ENCODE measurements at places on chromosomes 1 and 21. TPM values are rescaled to one million over a fixed set of nuclear protein-coding genes. Genes with fewer than 3 reads are reported as not detected.

Gene SH2D1B
- total RNA-seq = not detected

DNA sequence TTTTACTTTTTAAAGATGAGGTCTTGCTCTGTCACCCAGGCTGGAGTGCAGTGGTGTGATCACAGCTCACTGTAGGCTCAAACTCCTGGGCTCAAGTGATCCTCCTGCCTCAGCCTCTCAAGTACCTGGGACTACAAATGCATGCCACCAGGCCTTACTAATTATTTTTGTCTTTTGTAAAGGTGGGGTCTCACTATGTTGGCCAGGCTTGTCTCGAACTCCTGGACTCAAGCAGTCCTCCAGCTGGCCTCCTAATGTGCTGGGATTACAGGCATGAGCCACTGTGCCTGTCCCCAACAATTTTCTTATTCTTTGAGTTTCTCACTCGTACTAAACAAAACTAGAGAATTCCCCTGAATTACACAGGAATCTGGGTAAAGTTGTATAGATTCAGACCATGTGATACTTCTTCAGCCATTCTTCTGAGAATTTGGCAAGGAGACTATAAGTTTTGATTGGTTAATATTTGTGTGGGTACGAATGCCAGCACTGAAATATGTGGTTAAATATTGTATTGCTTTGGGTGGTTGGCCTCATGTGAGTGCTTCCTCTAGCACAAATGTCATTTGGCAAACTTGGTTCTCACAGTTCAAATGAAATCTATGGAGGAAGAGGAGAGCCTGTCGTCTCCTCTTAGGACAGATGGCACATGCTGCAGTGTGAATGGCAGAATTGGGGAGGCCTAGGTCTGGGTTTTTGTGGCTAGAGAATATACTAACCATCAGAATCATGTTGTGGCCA, 104.9 kb downstream of the RUNX1 start:
- H3K4me1 ChIP-seq = peaks cover 97% of the 10 kb centered on the region
- peak overlapping the region; percentile 88 for H3K27ac ChIP-seq
- no peak overlapping the region for H3K4me3 ChIP-seq

DNA sequence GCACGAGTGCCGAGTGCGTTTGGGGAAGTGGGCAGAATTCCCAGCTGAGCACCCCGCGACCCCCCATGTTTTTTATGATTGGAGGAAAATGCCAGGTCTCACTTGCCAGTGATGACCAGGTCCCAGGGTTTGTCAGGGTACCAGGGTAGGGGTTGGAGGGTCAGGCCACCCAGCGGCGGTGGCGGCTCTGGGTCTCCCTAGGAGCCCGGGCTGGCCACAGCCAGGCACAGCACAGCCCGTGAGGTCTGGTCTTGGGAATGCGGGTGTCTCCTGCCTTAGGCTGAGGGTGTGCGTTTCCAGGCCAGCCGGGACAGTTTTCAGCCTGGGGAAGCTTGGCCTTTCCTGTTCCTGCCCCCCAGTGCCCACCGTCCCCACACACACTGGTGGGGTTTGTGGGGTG, 22.7 kb downstream of the PRKCZ start:
- H3K27ac ChIP-seq = no peak overlapping the region
- H3K36me3 ChIP-seq = peaks cover 20% of the 10 kb centered on the region
- peaks cover 9% of the 10 kb centered on the region for H3K4me1 ChIP-seq

DNA sequence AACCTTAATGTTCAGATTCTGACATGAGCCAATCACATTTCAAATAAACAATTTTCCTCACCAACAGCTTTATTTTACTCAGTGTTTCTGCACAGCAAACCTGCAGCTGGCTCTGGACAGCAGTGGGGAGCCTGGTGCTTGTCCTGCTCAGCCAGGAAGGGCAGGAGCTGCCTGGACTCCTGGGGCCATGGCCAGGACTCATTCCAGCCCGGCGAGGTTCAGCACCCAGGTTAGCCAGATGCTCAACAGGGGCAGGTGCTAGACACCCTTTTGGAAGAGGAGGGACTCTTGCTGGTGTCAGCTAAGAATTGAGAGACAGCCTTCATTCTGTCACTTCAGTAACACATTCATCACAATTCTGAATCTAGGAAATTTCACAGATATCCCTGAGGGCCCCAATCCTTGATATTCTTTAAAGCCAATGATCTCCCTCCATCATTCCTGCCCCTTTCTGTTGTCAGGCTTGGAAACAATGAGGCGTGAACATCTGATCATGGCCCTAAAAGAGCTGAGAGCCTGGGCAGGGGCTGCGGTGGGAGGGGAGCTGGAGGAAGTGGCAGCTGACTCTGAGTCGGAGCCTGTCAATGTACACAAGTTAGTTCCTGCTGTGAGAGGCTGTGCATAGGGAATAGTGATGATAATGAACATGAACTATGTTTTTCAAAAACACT, 251.3 kb downstream of the SDCCAG8 start:
- peaks cover 2% of the 10 kb centered on the region for H3K4me1 ChIP-seq
- H3K27ac ChIP-seq = no peak overlapping the region
- peaks cover 33% of the 10 kb centered on the region for H3K36me3 ChIP-seq
- H3K27me3 ChIP-seq = no peaks in the 10 kb centered on the region
- no peak overlapping the region for H3K4me3 ChIP-seq

Gene CD34
- total RNA-seq = not detected

DNA sequence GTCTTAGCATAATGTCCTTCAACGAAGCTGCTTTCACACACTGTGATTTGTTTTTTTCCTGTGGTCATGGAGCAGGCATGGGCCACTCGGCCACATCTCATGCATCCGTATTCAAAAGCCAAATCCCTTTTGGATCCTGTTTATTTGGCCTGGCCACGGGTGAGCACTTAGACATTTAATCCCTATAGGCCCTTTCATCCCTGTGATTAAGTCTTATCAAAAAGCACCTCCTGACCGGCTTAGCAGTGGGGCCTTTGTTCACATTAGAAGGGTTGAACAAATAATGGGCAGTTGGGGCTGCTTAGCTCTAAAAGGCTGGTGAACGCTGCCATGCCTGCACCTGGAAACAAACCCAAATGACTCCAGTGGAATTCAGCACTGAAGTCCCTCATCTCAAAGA, 2.0 kb downstream of the KCNE2 start:
- peaks cover 12% of the 10 kb centered on the region for H3K27me3 ChIP-seq
- H3K4me1 ChIP-seq = peaks cover 5% of the 10 kb centered on the region
- no peak overlapping the region for H3K27ac ChIP-seq

Gene HEYL
- 0.19 TPM for total RNA-seq
